ENCODE measurements at places on chromosomes 5 and 9.

- no peak for DNase-seq
These were observed 26.0 kb upstream of the PDE4D start for GRCh38 chr5:59919484-59919883.

DNA sequence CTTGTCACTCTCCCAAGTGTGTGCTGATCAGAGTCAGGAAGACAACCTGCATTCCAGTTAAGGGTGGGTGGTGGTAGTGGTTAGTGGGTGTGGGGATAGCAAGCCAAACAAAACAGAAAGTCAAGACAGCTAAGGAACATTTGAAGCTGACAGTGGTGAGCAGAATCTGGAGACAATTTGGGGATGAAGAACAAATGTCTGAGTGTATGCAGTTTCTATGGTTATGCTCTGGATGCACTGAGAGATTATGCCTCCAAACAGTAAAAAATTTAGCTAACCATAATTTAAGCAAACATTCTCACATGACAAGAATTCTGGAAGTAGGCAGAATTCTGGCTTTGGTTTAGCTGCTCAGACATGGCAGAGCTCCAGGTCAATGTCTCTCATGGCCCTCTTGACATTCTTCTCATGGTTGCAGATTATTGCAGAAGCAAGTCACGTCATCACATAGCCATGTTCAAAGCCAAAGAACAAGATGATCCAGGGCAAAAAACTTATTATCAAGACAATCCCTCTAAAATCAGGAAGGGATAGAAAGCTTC lies 148.7 kb downstream of the LURAP1L start:
- DNase-seq, result no peak

- DNase-seq, result no peak
These were observed 39.2 kb upstream of the GCNT4 start for GRCh38 chr5:75091597-75091996.

DNA sequence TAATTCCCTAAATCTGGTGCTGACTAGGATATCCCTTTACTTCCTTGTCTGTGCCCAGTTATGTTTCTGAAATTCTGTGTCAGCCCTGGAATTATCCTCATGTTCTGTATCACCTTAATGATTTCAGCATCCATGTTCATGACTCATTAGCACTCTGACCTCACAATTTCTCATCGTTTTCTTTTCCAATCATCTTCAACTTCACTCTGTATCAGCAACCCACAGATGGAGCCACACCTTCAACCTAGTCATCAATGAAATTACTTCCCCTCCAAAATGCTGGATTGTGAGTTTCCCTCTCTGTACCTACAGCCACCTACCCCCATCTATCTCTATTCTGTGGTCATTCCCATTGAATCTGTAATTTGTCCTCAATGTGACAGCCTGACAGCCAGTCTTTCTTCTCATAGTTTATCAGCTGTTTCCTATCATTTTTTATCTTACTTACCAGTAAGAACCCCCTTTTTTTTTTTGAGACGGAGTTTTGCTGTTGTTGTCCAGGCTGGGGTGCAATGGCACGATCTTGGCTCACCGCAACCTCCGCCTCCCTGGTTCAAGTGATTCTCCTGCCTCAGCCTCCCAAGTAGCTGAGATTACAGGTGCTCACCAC lies 3.1 kb upstream of the IL6ST start:
- no peak for DNase-seq

DNA sequence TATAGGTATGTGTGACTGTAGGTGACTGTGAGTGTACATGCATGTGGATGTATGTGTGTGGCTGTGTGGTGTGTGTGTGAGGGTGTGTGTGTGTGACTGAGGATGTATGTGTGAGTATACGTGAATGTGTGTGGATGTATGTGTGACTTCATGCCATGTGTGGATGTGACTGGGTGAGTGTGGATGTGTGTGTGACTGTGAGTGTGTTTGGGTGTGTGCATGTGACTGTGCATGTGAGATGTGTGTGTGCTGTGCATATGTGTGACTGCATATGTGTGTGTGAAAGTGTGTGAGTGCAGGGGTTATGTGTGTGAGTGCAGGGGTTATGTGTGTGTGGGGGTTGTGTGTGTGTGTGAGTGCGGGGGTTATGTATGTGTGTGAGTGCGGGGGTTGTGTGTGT lies 42.3 kb downstream of the RXRA start:
- no peak for DNase-seq

GRCh38 chr9:122331523-122331927 lies 39.3 kb upstream of the PTGS1 start:
- DNase-seq, result no peak

DNA sequence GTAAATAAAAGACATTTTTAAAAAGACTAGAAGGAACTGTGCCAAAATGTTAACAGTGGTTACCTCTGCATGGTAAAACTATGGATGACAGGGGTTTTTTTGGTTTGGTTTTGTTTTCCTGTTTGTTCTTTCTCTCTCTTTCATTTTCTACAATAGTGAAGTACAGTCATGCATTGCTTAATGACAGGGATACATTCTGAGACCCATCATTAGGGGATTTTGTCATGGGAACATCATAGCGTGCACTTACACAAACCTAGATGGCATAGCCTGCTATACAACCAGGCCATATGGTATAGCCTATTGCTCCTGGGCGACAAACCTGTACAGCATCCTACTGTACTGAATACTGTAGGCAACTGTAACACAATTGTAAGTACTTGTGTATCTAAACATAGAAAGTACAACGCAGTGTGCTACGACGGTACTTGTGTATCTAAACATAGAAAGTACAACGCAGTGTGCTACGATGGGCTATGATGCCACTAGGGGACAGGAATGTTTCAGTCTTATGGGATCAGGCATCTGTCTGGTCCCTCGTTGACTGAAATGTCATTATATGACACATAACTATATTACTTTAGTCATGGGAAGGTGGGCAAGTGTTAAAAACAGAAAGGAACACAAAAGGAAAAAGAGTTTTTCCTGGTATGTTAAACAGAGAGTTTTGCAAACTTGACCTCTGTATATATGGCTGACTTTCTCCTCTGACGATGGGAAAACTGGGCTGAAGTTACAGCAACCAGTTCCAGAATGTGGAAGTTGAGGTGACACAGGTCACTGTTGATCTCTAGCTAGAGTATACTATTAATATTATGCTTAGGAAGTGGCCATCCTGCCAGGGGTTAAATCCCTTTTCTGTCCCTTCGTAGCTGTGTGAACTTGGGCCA lies 7.4 kb upstream of the ADAM19 start:
- DNase-seq, result no peak

- no peak for DNase-seq
These were observed 285.8 kb upstream of the ZNF608 start for GRCh38 chr5:125032286-125032685.

DNA sequence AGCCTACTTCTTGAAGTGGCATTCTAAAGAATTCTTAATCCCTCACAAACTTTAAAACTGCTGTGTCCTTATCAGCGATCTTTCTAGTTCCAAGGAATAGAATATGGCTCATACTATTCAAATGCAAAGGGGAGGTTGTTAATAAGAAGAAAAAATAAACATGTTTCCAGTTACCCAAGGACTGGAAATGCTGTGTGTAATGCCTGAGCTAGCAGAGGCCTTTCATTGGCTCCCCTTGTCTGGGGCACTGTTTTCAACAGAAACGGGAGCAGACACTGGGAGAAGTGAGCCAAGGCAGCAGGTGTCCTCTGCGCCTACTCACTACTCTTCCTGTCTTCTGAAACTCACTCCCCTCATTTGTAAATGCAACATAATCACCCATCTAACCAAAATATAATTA lies 253.0 kb downstream of the MARCHF11 start:
- DNase-seq, result no peak

DNA sequence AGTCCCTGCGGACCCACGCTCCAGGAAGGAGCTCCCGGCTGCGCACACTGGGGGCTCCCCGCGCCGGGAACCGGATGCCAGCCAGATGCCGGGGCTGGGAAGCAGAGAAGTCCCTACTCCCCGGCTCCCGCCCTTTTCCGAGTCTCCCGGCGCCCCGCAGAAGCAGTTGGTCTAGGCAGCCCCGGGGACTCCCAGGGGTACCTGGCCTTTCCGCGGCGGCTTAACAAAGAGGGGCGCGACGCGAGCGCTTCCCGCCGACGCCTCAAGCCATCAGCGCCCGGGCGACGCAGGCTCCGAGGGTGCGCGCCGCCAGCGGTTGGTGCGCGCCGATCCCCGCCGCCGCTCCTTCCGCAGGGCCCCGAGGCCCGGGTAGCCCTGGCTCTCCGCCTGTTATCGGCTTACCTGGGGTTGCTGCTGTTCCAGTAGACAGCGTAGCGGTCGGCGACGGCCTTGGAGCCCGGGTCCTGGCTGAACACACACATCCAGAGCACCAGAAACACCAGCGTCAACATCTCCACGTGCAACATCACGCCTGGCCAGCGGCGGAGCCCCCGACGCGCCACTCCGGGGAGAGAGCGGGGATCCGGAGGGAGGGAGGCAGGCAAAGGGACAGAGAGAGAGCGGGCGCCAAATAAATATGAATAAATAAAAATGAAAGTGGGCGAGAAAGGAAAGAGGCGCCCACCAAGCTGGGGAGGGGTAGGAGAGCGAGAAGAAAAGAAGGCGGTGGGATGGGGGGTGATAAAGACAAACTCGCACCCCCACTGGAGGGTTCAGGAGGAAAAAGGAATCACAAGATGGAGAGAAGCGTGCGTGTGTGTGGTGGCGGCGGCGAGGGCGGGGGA lies 428 bp downstream of the EFNA5 start:
- peak; percentile 71 for DNase-seq

- no peak for DNase-seq
These were observed 3.1 kb upstream of the KLHL3 start for GRCh38 chr5:137738947-137739346.

- DNase-seq, result peak; percentile 95
These were observed 23.8 kb downstream of the KLF4 start for GRCh38 chr9:107465467-107466451.

DNA sequence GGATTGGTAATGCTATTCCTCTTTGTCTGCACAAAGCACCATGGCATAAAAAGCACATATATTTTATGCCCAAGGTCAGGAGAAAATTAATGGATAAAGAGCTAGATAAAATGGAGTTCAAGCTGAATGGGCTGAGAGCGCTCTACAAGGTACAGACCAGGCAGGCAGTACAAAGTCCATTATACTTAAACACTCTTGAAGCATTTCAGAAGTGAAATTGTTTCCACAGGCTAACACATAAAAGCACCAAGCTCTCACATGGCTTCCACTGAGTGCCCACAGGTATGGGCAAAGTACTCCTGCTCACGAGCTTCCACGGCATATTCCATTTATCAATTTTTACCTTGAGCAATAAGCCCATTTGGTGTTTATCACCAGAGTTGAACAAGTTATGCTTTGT lies 771.2 kb upstream of the DMAC1 start:
- DNase-seq, result no peak

DNA sequence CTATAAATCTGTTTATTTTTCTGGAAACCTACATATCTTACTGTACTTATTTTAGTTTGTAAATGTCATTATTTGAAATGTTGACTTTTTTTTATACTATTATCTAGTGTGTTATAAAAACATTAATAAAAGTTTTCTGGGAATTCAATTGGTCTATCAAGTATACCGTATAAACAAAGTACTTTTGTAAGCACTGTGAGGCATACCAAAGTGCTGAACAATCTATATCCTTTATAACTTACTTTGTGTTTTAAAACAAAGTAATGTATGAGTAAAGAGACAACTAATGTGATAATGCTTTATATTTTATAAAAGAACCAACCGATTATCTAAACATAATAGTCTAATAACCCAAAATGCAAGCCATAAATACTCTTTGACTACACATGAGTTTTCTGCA lies 23.1 kb downstream of the EDIL3 start:
- no peak for DNase-seq

- DNase-seq, result no peak
These were observed 74.1 kb upstream of the GHR start for GRCh38 chr5:42349163-42349562.

DNA sequence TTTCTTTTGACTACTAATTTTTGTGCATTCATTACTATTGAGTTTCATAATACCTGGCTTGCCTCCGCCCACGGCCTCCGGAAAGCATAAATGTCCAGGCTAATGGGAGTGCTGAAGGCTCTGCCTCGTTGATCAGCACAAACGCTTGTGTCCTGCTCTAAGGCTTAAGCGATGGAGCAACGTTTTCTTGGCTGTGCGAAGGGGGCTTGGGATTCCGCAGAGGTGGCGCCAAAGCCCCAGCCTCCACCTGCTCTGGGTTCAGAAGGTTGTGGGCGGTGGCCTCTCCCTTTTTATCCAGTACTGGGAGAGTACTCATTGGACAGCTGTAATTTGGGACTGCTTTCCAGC lies 19.7 kb downstream of the ANXA2R start:
- no peak for DNase-seq

DNA sequence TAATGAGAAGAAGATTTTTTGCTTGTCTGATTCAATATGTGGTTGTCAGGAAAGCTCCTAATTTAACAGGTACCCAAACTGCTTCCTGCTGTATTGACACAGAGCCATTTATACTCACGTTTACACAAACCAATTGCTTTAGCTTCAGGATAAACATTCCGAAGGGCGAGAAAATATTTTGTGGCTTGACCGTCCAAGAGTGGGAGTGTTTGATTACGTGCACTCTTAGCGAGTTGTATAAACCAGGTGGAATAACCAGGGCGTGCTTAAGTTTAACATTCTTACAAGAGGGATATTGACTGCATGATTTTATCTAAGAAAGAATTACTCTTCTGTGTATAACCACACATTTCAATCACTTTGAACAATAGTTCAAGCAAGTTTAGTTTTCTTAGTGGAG lies 278.7 kb upstream of the TYRP1 start:
- DNase-seq, result no peak

GRCh38 chr5:133685402-133686018 lies 73.2 kb upstream of the FSTL4 start:
- DNase-seq, result no peak

GRCh38 chr5:142637871-142638270 lies 48.0 kb downstream of the FGF1 start:
- DNase-seq, result no peak

GRCh38 chr5:140113180-140113698 lies 670 bp upstream of the PURA start:
- peak; percentile 84 for DNase-seq

GRCh38 chr5:90446961-90447360 lies 27.6 kb downstream of the MBLAC2 start:
- DNase-seq, result no peak

GRCh38 chr5:74396913-74397622 lies 243.5 kb downstream of the ENC1 start:
- no peak for DNase-seq

GRCh38 chr5:150694612-150695011 lies 6.2 kb downstream of the RBM22 start:
- no peak for DNase-seq

DNA sequence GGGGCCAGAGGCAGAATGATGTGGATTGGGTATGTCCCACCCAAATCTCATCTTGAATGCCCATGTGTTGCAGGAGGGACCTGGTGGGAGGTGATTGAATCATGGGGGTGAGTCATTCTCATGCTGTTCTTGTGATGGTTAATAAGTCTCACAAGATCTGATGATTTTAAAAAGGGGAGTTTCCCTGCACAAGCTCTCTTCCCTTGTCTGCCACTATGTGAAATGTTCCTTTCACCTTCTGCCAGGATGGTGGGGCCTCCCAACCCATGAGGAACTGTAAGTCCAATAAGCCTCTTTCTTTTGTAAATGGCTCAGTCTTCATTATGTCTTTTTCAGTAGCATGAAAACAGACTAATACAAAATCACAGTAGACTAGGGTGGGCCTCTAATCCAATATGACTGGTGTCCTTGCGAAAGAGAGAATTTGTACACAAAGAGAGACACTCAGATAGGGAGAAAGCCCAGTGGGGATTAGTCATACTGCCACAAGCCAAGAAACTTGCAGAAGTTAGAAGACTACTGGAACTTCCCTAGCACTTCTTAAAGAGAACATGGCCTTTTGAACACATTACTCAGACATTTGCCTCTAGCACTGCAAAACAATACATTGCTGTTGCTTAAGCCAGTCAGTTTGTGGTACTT lies 68.4 kb downstream of the ANXA1 start:
- no peak for DNase-seq

- DNase-seq, result no peak
These were observed 83.9 kb downstream of the PRLR start for GRCh38 chr5:35146406-35146805.
